Panc1 (cell line): ENCODE measurements at places on chromosomes 5 and 9.
A peak's percentile ranks its signal among the peaks of the same experiment; 100 is the strongest.

DNA sequence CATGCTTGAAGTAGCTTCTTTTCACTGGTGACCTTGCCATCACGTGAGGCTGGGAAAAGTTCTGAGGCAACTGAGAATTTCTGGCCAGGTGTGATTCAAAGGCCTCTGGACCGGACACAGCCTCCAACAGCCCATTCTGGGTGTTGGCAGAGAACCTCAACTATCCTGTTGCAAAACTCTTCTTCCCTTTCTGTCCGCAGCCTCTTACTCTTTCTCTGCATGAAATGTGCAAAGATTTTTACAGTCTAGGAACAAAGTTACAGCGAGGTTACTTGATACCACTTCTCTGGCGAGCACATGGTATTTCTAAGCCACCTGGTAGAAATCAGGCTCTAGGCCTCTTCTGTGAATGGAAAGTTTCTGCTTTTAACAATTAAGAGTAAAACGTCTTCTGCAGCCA, 79.2 kb downstream of the FREM1 start:
- DNase-seq, result no peak

DNA sequence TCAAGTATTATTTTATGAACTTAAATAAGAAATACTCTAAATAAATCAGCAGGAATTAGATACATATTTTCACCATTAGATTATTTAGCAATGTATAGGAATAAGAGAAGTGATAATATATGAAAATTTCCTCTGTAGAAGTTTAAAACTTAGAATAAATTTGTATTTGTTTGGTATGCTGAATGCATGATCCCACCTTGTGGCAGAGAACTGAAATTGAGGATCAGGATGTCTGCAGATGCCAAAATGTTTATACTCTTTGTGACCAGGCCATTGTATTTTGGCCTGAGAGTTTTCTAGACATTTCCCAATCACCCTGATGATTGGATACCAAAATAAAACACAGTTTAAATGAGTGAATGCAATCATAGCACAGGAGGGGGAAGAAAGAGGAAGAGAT, 6.3 kb downstream of the TYRP1 start:
- DNase-seq, result no peak

- no peak for DNase-seq
Observed at GRCh38 chr9:12735665-12736064, 39.2 kb upstream of the LURAP1L start.

- no peak for DNase-seq
Observed at GRCh38 chr5:109676920-109677319, 12.8 kb upstream of the MAN2A1 start.

GRCh38 chr9:22265038-22265437, 181.6 kb upstream of the DMRTA1 start:
- no peak for DNase-seq

DNA sequence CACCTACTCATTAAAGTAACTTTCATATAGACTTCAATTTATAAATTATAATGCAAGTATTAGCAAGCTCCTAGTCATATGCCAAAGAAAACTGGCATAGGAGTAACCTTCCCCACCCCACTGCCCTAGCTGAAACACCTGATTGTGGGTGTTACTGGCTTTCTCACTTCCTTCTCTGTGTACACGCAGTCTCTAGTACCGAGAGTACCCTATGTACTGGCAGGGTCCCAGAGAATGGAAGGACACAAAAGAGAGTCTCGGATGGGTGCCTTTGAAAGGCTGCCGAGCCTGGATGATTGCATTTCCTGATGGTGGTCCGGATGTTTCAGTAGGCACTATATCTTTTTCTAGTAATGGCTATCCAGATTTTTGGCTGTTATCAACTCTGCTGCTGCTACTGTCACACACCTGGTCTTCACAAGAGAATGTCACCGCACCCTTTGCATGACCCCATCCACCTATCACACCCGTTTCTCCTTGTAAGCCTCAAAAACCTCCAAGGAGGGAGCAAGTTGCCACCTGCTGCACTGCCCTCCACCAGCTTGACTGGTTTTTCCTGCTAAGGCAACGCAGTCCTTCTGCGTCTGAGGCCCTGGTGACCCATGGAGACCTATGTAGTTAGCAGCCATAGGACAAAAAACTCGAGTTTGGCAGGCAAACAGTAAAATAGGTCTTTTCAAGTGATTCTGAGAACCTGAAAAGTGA, 53.8 kb upstream of the CLINT1 start:
- no peak for DNase-seq

GRCh38 chr9:128554155-128554862, 1.9 kb downstream of the SPTAN1 start:
- DNase-seq, result no peak

GRCh38 chr5:159427180-159428012, 97.1 kb upstream of the IL12B start:
- DNase-seq, result no peak

DNA sequence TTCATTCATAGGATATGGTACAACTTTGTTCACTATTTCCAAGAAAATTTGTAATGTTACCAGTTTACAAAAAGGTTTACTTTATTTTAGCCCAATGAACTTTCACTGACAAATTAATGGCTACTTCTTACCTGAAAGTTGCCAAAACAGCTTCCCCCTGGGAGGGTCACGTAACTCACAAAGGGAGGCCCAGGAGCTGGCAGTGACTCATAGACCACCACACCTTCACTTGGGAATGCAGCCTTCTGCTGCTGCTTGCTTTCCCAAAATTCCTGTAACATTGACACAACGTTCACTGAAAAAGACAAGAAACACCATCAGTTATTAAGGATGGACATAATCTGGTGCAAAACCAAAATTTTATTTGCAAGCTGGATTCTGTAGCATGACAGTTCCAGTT, 18.1 kb downstream of the LIX1 start:
- DNase-seq, result no peak

DNA sequence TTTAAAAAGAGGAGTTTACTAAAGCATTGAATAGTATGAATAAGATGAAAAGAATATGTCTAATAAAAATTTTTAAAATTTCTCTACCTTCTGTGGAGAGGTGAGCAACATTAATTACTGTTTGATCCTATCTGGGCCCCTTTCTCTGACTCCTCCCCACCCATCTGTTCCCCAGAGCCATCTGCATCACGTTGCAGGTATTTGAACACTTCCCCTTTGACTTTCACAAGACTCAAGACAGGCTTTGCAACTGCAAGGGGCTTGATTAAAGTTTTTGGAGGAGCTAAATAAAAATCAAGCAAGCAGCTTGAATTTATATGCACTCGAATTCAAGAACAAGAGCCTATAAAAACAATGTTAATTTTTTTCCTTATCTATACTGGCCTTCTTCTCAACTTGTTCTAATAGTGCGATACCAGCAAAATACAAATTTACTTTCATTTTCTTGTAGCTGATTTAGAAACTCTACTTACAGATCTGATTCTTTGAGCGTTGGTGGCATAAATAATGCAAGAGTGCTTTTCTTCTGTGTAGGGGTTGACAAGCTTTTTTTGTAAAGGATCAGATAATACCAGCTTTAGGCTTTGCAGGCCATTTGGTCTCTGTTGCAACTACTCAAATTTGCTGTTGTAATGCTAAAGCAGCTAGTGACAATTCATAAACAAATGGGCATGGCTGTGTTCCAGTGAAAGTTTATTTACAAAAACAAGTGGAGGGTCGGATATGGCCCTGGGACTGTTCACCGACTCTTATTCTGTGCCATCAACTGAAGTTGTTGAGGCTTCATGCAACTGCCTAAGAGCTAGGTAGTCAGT, 21.2 kb downstream of the TXNDC8 start:
- DNase-seq, result no peak

DNA sequence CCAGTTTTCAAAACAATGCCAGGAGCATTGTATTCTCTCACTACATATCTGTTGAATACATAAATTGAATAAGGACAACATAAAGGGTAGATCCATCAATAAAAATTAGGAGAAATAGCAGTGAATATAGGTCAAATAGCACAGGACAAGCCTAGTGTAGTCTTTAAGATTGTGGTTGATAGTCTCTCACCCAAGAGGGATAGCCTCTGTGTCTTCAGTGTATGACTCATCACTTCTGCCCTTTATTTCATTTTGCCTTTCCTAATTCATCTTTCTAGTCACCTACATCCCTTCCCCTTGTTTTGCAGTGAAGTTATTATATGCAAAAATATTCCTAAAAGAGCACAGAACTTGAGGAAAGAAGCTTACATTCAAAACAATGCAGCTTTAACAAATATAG, 335.0 kb upstream of the TUSC1 start:
- DNase-seq, result no peak

GRCh38 chr5:68740226-68740910, 353.4 kb upstream of the SLC30A5 start:
- no peak for DNase-seq

DNA sequence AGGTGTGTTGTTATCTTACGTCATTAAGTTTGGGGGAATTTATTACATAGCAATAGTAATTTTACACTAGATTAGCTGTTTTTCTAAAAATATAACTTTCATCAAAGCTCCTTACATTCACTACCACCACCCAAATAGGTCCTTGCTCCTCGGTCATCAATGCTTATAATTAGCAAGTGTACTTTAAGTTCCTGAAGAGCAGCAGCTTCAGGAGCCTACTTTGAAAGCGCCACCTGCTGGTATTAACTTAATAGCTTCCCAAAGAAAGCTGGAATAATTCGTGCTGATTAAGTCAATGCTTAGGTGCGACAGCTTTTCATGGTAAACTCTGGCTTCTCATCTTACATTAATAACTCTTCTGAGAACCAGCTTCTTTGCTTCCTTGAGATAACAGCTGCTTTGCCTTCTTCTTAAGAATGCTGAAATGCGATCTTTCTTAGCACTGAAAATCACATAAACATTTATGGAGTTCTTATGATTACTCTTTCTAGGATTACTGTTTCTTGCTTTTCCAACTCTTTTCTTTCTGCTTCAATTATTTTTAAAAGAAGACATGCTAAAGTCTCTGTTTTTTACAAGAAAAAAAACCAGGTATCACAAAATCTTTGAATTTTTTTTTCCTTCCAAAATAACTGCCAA, 10.0 kb upstream of the C5 start:
- peak; percentile 33 for DNase-seq

DNA sequence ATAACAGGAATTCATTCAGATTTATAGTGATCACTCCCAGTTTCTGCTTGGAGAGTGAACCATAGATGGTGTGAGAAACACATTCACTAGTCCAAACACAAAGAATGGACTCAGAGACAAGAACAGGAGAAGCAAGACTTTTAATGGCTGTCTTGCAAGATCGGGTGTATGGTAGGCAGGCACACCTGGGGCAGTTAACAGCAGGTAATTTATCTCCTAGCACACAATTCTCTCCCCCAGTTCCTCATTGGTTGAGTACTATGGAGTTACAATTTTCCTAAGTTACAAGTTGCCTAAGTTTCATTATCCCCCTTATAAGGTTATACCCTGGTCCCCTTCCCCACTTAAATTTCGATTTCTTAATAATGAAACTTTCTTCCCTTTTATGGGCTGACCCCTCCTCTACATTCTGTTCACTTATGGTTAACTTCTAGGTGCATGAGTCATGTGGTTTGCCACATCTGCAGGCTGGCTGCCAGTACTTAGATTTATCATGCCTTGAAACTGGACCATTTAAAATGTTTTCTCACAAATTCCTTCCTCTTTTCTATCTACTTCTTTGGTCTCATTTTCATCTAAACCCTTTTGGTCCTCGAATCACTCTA, 623.3 kb downstream of the HINT1 start:
- DNase-seq, result no peak

GRCh38 chr5:143887903-143888665, 76.1 kb downstream of the HMHB1 start:
- DNase-seq, result no peak

DNA sequence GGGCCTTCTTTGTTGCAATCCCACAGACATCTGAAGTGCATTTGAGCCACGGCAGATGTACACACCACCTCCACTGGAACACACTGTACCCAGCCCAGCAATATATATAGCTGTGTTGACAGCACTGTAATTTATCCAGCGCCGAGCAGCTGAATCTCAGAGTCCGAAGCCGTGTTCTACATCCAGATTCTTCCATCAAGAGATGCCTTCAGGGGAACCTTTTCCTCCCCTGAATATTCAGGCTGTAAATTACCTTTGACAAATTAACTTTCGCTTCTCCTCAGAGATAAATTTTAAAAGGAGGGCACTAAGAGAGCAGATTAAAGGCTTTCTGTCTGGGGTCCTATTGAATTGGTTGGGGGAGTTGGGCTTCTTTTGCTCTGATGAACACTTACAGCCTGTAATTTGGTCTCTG, 76.4 kb downstream of the ROR2 start:
- DNase-seq, result no peak

DNA sequence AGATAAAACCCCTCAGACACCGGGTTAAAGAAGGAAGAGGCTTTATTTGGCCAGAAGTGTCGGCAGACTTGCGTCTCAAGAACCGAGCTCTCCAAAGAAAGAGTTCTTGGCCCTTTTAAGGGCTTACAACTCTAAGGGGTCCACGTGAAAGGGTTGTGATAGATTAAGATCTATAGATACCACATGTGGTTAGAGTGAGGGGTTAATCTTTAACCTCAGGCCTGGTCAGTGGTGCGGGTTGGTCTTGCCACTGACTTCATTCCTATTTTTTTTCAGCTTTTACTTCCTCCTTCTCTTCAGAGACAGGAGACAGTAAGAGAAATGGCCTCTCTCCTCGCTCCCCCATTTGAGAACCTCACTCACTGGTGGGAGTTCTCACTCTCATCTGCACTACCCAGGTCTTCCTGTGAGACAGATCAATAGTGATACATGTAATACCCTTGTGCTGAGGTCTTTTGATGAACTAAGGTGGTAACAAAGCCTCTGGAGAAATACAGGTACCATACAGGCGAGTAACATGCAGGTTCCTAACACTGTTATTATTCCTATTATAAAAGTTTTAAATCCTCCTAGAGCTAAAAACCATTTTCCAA, 52.4 kb upstream of the COX7C start:
- no peak for DNase-seq

DNA sequence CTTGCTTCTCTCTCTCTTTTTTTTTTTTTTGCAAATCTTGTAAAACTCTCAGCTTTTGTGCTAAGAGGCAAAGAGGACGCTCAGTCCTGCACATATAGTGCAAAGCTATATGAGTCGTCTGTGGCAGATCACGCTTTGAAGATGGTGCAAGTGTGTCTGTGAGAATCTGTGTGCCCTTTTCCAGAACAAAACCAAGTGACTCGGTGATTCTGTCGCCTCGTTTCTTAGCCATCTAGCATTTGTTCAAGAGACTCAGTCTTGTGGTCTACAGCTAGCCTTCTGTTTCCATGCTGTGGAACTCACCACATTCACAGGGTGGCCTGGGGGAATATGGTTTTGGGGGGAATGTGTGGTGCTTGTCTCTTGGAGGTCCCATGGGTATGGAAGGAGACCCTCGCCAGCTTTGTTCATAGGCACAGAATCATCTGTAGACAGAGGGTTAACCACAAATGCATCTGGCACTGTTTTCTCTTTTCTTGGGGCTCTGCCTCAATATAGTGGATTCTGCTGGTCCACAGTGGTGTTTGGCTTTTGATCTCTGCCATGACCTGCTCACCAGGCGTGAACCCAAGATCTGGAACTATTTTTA, 82.1 kb downstream of the C9orf152 start:
- DNase-seq, result no peak

DNA sequence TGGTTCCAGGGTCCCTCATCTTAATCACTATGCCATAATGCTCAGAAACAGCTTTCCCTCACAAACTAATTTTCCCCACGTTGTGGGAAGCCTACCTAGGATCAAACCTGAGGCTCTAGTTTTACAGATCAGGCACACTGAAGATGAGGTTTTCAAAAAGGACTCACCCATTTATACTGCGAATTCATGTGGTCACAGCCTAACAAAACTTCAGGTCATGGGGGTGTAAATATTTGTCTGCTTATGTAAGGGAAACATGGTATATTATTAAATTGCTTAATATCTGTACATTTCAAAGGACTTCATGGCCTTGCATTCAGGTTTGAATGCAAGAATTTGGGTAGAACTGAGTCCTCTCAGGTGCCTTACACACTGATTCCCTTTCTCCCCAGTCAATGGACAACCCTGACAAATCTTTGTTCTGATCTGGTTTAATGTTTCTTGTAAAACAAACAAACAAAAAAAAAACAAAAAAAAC, 12.1 kb downstream of the ZFAND5 start:
- DNase-seq, result no peak
